Adrenal gland (tissue), 19 donors: ENCODE measurements at places on chromosomes 6 and 20. TPM values are rescaled to one million over a fixed set of nuclear protein-coding genes. Genes with fewer than 3 reads are reported as not detected.

The TRIM40 gene
- total RNA-seq: not detected

The NR2E1 gene
- total RNA-seq: not detected

The SEL1L2 gene
- total RNA-seq: 0.45 TPM

The IP6K3 gene
- total RNA-seq: not detected

The TRIM10 gene
- not detected for total RNA-seq

The ABHD16B gene
- total RNA-seq: not detected

- H3K36me3 ChIP-seq: no peaks in the 10 kb centered on the region
- H3K27me3 ChIP-seq: no peaks in the 10 kb centered on the region
- H3K4me3 ChIP-seq: no peak overlapping the region
- no peaks in the 10 kb centered on the region for H3K4me1 ChIP-seq
Measured at GRCh38 chr6:163748886-163749285, 334.4 kb downstream of the QKI start.

- DNase-seq: no peak
- H3K4me1 ChIP-seq: no peaks in the 10 kb centered on the region
- H3K4me3 ChIP-seq: no peak overlapping the region
- no peaks in the 10 kb centered on the region for H3K36me3 ChIP-seq
Measured at GRCh38 chr6:11023032-11023431, 21.1 kb downstream of the ELOVL2 start.

DNA sequence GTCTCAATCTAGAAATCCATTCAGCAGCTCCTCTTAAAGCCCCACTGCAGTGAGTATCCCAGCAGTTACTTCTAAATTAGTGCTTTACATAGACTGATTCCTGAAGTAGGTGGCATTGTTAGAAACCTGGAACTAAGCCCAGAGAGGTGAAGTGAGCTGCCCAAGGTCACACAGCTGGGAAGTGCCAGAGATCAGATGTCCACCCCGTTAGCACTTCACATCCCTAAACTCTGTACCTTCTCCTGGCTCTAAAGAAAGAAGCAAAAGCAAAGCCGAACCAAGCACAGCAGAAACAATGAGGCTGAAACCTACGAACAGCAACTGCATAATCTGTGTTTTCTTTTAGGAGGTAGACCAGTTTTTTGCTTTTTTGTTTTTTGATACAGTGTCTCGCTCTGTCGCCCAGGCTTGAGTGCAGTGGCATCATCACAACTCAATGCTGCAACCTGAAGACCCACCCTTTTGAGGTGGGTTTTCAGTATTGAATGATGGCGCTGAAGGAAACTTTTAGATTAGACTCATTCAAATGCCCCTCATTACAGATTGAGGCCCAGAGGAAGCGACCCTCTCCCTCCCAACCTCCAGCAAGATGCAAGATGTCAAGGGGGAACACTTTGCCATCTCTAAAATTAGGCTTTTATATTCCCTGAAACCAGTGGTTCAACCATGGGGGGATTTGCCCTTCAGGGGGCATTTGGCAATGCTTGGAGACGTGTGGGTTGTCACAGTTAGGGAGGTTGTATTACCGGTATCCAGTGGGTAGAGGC is 3.2 kb upstream of the ZMYND8 start:
- DNase-seq: peak; percentile 47
- H3K27me3 ChIP-seq: no peaks in the 10 kb centered on the region

DNA sequence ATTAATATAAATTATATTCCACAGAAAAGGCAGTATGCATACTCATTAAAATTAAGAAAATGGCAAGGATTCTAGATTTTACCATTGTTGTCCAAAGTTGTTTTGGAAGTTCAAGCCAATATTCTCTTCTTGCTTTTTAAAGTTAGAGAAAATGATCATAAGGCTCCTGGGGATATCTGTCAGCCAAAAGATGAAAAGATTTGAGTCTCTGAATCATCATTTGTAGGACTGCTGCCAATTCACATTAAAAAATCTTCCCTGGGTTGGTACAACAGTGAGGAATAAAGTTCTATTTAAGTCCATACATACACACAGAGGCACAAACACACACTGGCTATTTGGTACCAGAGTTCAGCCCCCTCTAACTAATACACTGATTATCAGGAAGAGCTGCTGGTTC is 620.1 kb downstream of the COL12A1 start:
- DNase-seq: no peak
- no peaks in the 10 kb centered on the region for H3K27me3 ChIP-seq
- H3K27ac ChIP-seq: no peak overlapping the region
- no peaks in the 10 kb centered on the region for H3K4me1 ChIP-seq
- H3K4me3 ChIP-seq: no peak overlapping the region

DNA sequence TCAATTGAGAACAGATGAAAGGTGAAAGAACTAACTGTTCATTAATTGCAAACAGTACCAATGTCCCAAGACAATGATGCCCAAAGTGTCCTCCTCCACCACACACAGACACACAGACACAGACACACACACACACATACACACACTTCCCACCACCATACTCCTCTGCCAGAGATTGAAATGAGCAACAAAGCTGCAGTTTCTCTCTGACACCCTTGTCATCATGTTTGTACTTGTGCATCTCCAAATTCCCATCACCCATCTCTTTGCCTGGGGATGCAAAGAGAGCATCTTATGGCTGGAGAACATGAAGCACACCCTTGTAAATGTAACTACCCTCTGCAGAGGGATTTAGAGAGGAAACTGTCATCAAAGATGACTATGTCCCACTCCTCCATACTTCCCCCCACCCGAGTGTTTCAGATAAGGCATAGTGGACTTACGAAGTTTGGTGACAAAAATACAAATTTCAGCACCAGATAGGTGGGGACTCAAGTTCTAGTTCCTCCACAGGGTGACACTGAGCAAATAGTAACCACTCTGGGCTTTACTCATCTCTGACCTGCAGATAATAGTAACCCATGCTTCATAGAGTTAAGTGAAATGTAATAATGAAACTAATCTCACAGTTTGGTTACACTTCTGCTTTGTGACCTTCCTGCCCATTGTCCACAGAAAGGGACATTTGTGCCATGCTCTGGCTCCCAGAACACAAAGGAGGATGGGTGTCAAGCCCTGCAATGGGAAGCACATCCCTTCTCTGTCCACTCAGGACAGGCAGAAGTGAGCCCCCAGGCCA is 8.7 kb downstream of the MAFB start:
- no peaks in the 10 kb centered on the region for H3K27me3 ChIP-seq
- H3K4me3 ChIP-seq: no peak overlapping the region
- H3K27ac ChIP-seq: no peak overlapping the region

GRCh38 chr6:125558241-125558843 is 191.1 kb upstream of the HEY2 start:
- no peak for DNase-seq
- no peak overlapping the region for H3K27ac ChIP-seq
- no peaks in the 10 kb centered on the region for H3K4me1 ChIP-seq
- no peaks in the 10 kb centered on the region for H3K36me3 ChIP-seq

DNA sequence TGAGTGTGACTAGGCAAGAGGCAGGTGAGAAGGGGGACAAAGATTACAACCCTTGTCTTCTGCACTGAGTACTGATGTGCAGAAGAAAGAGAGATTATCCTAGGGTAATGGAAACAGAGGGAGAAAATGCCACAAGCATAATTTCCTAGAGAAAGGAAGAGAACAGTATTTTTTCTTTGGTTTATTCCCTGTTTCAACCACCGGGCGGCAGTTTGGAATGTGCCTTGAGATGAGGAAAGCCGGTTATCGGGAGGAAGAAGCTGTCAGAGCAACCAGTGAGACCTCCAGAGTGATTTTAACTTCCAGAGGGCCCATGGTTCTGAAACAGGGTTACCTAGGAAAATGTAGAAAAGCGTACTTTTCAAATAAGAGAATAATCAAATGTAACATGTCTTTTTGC is 121.4 kb downstream of the REV3L start:
- no peak for DNase-seq
- H3K27me3 ChIP-seq: no peaks in the 10 kb centered on the region
- H3K36me3 ChIP-seq: no peaks in the 10 kb centered on the region

GRCh38 chr6:70590400-70590799 is 23.7 kb downstream of the SDHAF4 start:
- no peaks in the 10 kb centered on the region for H3K4me1 ChIP-seq
- H3K4me3 ChIP-seq: no peak overlapping the region
- no peaks in the 10 kb centered on the region for H3K27me3 ChIP-seq
- peaks cover 5% of the 10 kb centered on the region for H3K36me3 ChIP-seq

- no peak overlapping the region for H3K27ac ChIP-seq
- DNase-seq: no peak
- H3K4me3 ChIP-seq: no peak overlapping the region
- no peaks in the 10 kb centered on the region for H3K27me3 ChIP-seq
- H3K36me3 ChIP-seq: no peaks in the 10 kb centered on the region
- H3K4me1 ChIP-seq: no peaks in the 10 kb centered on the region
Measured at GRCh38 chr6:166644681-166645080, 17.6 kb upstream of the RPS6KA2 start.

DNA sequence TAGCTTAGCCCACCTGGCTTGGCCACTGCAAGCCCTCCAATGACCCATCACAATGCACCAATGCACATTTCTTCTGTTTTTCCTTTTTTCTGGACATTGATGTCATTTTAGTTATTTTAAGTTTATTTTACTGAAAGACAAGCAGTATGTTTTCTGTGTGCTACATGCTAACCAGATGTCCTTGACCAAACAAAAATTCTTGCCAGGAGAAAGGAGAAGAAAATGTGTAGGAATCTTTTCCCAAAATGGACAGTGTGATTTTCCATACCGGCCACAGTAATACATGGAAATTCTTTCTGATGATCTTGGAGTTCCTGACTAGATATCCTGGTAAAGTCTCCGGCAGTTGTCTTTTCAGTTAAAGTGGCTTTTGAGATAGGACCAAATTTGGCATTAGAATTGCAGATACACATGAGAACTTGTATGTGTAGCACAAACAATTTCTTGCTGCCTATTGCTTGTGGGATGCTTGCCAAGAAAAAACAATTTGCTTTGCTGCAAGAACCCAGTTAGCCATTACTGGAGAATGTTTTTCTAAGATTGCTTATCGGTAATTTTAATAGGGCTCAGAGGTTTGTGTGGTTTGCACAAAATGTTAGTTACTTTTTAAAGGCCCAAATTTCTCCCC is 696.5 kb upstream of the CITED2 start:
- H3K27ac ChIP-seq: no peak overlapping the region
- H3K36me3 ChIP-seq: no peaks in the 10 kb centered on the region
- no peaks in the 10 kb centered on the region for H3K27me3 ChIP-seq
- DNase-seq: peak; percentile 26

GRCh38 chr6:41135062-41135832 is 18.9 kb downstream of the TREML1 start:
- no peak overlapping the region for H3K4me3 ChIP-seq
- H3K27me3 ChIP-seq: no peaks in the 10 kb centered on the region
- no peaks in the 10 kb centered on the region for H3K36me3 ChIP-seq
- H3K4me1 ChIP-seq: no peaks in the 10 kb centered on the region
- H3K27ac ChIP-seq: no peak overlapping the region

- H3K27me3 ChIP-seq: no peaks in the 10 kb centered on the region
- no peaks in the 10 kb centered on the region for H3K36me3 ChIP-seq
- no peaks in the 10 kb centered on the region for H3K4me1 ChIP-seq
Measured at GRCh38 chr6:169950558-169950957, 199.1 kb downstream of the ERMARD start.

GRCh38 chr20:58450254-58450653 is 61.2 kb downstream of the VAPB start:
- H3K27me3 ChIP-seq: no peaks in the 10 kb centered on the region
- DNase-seq: no peak
- H3K4me1 ChIP-seq: no peaks in the 10 kb centered on the region
- no peak overlapping the region for H3K4me3 ChIP-seq
- H3K27ac ChIP-seq: no peak overlapping the region

DNA sequence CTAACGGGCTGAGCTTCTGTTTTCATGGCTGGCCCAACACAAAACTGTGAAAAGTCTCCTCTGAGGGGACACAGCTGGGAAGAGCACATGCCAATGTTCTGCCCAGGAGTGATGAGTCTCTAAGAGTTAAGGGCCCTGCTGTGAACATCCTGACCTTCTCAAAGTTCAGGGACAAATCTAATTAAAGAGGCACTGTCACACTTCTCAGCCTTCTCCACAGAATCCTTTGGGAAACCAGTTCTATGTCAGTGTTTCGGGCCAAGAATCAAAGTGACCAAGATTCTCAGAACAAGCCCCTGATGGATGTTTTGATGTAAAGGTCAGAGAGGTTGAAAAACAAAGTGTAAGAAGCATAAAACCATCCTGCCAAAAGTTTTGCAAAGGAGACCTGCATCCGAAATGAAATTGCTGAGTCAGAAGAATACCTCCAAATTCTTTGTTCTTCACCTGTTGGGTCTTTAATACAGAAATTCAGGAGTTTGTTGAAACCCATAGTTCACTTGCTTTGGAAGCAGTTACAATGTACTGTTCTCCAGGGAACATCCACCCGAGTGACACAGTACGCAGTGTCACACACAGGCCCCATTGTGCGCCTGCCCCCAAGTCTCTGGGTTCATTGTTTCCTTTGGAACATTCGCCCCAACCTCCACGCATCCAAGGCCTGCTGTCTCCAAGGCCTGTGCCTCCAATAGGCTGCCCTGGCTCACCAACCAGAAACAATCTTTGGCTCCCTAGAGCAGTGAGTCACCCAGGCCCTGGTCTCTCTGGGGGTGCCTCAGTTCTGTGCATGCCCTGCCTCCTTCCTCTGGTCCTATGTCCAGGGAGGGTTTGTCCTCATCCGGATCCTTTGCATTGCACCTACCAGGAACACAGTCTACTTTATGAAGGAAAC is 65.5 kb upstream of the QKI start:
- no peaks in the 10 kb centered on the region for H3K27me3 ChIP-seq
- H3K4me1 ChIP-seq: peaks cover 17% of the 10 kb centered on the region
- H3K36me3 ChIP-seq: no peaks in the 10 kb centered on the region

DNA sequence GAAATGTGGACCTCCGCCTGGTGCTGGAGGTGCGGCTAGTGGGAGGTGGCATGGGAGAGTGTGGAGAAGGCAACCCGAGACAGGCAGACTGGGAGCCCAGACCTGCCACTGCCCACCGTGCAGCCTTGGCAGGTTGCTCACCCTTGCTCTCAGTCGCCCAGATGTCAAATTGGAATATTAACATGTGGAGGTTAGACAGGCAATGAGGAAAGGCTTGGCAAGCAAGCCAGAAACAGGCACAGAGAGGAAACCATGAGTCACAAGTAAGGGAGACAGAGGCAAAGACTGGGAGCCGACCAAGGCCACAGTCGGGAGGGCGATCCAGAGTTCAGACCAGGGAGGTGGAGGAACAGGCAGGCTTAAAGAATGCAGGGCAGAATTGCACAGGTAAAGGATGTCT is 178.2 kb downstream of the FOXC1 start:
- DNase-seq: peak; percentile 78
- H3K4me3 ChIP-seq: no peak overlapping the region
- H3K36me3 ChIP-seq: no peaks in the 10 kb centered on the region
- H3K27ac ChIP-seq: no peak overlapping the region
- H3K27me3 ChIP-seq: no peaks in the 10 kb centered on the region

DNA sequence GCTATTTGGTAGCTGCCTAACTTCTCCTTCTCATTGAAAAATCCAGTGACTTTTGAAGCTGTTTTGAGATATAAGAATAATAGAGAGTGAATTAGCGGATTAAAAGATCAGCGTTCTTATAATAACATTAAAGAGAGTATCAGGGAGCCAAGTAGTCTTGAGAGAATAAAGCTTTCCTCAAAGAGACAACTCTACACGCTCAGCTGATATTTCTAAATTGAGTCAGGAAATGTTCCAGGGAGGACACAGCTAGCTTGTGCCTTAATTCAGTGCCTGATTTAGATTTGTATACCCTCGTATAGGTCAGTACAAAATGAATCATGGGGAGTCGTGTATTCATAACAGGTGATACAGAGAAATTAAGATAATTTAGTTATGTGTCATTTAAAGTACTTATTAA is 75.1 kb upstream of the QKI start:
- peaks cover 3% of the 10 kb centered on the region for H3K4me1 ChIP-seq
- no peaks in the 10 kb centered on the region for H3K27me3 ChIP-seq
- H3K4me3 ChIP-seq: no peak overlapping the region
- H3K27ac ChIP-seq: no peak overlapping the region
- no peak for DNase-seq
